ENCODE measurements at places on chromosomes 2 and 18. TPM values are rescaled to one million over a fixed set of nuclear protein-coding genes. Genes with fewer than 3 reads are reported as not detected.

DNA sequence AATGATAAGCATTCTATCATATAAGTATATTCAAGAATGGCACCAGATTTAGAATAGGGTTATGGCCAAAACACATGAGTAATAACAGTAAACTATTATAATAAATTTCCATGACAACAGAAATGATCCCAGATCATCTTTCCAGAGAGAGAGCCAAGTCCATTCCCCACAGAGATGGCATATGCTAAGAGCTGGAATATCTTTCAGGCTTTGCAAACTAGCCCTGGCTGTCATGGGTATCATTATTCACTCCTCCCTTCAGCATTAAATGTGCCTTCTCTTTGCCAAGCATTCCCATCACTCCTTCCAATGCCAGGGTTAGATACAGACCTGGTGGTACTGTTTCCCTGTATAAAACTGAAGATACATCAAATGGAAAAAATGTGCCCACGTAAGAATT, 10.9 kb downstream of the FEZ2 start:
- no peak for DNase-seq

- DNase-seq, result no peak
Measured at GRCh38 chr2:84727315-84727714, 153.6 kb downstream of the TRABD2A start.

DNA sequence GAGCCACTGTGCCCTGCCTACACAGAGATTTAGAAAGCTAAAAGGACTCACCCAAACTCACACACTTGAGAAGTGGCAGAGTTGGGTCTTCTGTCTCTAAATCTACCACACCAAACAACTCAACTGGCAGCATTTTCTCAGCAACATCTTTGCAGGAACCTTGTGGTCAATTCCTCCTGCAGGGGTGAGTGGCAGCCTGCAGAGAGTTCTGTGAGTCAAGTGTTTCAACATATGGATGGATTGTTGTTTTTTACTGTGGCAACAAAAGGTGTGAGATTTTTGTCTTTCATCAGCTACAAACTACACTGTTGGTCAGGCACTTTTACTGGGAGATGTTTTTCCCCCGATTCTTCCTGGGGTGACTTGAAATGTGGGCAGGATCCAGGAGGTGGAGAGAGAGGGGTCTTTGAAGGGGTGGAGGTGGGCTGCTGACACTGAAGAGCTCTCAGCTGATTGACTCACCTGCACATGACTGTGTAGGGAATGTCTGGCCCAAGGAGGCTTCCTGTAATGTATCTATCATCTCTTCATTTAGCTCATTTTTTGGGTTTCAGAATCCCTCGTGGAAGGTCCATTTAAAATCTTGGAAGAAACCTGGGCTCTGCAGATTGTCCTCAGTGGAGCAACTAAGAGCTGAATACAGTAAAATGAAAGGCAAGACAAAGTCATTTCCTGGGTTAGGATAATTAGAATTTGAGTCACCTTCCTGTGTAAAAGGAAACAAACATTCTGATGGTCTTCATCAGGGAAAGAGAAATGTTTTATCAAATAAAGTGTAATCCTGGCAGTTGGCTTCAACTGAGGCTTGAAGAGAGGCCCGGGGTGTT, 98.6 kb downstream of the MSH2 start:
- DNase-seq, result no peak

DNA sequence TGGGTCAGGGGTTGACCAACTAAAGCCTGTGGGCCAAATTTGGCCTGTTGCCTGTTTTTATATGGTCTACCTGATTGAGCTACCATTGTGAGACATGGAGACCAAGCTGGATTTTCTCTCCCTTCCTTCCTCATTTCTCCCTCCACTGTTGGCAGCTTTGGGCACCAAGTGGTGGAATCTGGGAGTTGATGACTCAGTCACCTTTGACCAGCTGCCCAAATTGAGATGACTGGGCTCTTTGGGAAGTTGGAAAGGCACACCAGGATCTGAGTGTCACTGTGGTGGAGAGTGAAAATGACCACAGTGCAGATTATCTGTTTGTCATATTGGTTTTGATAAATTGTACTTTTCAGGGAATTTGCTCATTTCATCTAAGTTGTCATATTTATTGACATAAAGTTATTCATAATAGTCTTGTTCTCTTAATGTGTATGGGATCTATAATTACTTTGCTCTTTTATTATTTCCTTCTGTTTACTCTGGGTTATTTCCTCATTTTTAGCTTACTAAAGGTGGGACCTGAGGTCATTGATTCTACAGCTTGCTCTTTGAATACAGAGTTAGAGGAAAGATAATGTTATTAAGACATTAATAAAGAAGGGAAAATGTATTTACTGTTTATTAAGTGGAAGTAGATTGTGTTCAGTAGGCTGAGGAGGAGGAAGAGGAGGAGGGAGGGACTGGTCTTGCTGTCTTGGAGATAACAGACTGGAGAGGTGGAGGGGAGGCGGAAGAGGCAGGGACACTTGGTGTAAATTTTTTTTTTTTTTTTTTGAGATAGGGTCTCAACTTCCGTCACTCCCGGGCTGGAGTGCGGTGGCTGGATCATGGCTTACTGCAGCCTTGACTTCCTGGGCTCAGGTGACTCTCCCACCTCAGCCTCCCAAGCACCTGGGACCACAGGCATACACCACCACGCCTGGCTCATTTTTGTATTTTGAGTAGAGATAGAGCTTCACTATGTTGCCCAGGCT, 31.8 kb downstream of the AGFG1 start:
- DNase-seq, result no peak

LCT gene
- total RNA-seq, result not detected

PHOSPHO2 gene
- total RNA-seq, result 5.4 TPM

CNTNAP5 gene
- not detected for total RNA-seq
